HFF-Myc (cell line): ENCODE measurements at places on chromosomes 12 and 14.

GRCh38 chr14:101006008-101006407, 102.5 kb upstream of the RTL1 start:
- no peak for DNase-seq

- DNase-seq = no peak
These were observed 12.5 kb upstream of the IQSEC3 start for GRCh38 chr12:53735-54730.

- peak; percentile 51 for DNase-seq
These were observed 32.9 kb downstream of the MIPOL1 start for GRCh38 chr14:37230551-37231194.

GRCh38 chr12:106919910-106920544, 35.7 kb upstream of the TMEM263 start:
- peak; percentile 33 for DNase-seq

DNA sequence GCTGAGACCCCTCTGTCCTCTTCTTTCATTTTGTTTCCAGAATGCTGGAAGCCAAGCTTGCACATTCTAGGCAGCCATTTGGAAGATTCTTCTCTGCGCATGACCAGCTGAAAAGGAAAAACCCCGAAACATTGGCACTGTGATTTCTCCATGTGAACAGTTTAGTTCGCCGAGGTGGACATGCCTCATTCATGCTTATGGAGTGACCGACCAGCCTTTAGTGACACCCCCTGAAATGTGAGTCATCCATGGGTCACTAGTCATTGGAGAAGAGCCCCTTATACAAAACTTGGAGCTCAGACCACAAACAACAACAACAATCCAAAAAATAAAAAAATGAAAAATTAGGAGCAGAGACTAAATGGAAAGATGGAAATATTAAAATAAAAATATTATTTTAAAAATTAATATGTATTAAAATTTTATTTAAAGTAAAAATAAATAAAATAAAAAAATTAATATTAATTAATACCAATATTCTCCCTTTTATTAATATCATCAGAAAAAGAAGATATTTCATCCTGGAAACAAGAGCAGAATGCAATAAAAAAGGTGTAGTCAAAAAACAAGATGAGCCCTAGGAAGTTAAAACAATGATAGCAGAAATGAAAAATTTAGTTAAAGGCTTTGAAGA, 9.5 kb upstream of the KRT7 start:
- DNase-seq = no peak

DNA sequence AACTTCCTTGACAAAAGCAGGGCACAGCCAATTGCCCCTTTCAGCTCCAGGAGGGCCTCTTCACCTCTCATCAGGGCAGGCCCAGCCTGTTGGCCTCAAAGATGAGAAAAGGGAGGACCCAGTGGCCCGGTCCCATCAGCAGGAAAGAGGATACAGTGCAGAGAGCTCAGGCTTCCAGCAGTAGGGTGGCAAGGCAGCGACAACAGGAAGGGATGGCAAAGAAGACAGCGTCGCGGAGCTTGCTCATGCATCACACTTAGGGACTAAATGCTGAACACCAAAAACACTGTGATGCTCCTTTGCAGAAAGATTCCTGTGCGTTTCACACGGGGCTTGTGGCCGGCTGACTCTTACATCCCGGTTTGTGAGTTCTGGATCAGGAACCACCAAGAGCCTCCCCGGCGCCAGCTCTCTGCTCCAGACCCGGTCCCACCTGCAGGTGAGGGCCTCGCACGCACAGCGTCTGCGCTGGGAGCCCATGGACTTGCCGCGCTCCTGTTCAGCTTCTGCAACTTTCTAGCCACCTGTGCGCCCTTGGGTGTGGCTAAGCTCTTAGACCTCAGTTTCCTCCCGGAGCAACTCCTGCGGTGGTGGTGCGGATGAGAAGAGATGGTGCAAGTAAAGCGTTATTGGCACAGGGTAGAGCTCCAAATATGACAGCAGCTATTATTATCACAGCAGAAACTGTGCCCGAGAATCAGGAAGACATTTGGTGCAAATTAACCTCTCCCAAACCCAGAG, 15.3 kb upstream of the BCL7A start:
- DNase-seq = no peak

DNA sequence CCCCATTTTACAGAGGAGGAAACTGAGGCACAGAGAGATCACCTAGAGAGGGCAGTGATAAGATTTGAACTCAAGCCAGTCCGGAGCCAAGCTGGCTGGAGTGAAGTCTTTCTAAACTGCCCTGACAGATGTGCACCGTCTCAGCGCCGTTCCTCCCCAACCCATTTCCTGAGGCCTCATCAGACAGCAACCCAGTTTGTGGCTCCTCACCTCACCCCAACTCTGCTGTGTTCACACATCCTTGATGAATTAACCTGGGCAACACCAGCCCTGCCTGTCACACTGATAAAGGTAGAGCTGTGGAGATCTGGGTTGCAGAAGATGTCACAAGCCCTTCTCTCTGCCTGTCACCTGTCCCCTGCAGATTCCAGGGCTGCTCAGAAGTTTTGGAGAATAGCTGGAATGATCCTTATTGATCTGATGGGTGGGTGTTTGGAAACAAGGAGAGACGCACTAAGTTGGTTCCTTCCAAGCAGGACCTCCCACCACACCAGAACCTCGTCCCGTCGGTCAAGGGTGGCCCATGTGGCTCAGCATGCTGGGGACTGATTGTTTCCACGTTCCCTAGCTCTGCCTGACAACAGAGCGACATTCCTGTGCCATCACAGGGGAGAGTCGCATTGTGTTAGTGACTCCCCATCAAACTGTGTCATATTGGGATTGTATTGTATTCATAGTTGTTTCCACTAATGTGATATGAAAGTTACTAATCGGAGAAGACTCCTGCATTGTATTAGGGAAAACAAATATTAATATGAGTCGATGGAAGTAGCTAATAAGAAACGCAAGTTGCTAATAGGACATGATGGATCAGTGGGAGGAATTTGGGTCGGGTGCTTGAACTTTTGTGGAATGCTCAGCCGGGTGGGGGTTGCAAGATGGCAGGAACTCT, 200.6 kb downstream of the PHETA1 start:
- DNase-seq = no peak

DNA sequence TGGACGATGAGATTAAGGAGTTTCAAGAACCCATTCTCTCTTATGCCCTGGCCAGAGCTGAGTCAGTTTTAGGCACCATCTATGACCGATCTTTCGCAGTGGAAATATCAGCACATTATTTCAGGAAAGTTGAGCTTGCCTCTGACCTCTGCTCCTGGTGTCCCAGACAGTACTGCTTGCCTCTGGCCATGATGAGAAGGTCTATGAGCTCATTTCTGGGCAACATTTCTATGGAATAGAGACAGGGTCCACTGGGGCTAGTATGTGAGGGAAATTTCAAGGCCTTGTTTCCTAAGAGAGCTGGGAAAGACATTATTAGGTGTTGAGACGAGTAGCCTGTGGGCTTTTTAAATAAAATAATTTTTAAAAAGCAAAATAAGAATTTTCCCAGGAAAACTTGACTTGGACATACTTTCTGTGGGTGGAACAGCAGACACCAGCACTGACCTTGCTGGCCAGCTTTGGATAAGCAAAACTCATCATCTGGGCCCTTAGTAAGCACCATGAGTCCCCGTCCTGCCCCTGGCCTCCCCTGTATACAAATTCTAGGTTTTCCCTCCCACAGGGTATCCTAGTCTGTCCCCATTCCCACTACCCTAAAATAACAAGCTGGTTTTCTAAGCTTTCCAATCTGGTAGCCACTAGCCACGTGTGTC, 43.4 kb downstream of the DIO2 start:
- no peak for DNase-seq

DNA sequence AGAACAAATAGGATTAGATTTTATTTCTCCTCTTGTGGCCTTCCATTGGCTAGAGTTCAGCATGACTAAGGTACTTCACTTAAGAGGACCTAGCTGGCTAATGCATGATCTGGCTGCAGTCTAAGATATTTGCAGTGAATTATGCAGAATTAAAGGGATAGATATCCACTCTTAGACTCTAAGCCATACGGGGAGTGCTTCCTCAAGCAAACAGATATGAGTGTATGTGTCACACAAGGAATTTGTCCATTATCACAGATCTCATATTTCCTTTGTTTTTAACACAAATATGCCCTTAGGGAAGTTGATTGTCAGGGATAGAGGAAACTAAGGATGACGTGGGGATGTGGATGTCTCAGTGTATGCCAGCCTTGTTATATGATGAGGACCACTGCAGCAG, 88.1 kb upstream of the DHRS4 start:
- no peak for DNase-seq

GRCh38 chr14:24100197-24100981, 6.3 kb downstream of the PCK2 start:
- no peak for DNase-seq

GRCh38 chr12:132583411-132583710, 27.0 kb downstream of the LRCOL1 start:
- DNase-seq = no peak

- no peak for DNase-seq
These were observed 39.8 kb downstream of the CACNA2D4 start for GRCh38 chr12:1878695-1879094.

GRCh38 chr14:100078216-100078803, 13.1 kb downstream of the EVL start:
- no peak for DNase-seq

DNA sequence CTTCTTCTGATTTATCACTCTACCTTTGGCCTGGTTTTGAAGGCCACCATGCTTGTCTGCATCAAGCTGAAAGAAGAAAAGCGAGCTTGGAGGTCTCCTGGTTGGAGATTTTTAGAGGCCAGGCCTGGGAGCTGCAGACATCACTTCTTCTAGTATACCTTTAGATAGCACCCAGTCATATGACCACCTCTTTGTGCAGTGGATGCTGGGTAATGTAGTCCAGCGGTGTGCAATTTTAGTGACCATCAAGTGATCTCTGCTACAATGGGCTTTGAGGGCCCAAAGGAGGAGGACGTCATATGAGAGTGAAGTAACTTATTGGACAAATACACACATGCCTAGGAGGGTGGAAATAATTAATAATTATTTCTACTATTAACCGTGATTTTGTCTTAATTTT, 15.2 kb upstream of the WNT5B start:
- no peak for DNase-seq

DNA sequence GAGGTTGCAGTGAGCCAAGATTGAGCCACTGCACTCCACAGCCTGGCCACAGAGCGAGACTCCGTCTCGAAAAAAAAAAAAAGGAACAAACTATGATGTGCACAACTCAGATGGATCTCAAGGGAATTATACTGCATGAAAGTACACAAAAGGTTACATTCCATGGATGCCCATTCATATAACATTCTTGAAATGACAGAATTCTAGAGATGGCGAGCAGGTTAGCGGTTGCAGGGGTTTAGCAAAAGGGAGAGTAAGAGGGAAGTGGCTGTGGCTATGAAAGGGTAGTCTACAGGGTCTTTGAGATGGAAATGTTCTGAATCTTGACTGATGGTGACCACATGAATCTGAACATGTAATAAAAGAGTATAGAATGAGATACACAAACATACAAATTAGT, 49.7 kb downstream of the CKB start:
- no peak for DNase-seq

DNA sequence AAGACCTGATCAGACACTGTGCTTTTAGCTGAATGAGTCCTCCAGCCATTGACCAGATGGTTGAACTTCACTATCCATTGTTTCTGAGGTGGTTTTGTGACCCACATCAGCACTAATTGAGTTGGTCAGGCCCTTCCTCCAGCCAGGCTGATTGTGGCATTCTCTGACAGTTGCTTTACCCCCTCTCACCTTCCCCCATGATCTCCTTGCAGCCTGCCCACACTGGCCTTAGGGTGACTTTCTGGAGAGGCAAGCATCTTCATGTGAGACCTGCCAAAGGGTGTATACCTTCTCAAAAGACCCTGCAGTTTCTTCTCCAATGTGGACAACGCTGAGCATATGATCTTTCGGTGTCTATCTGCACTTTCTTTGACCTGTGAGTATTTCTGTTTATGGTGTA, 83.9 kb downstream of the GPATCH2L start:
- no peak for DNase-seq

DNA sequence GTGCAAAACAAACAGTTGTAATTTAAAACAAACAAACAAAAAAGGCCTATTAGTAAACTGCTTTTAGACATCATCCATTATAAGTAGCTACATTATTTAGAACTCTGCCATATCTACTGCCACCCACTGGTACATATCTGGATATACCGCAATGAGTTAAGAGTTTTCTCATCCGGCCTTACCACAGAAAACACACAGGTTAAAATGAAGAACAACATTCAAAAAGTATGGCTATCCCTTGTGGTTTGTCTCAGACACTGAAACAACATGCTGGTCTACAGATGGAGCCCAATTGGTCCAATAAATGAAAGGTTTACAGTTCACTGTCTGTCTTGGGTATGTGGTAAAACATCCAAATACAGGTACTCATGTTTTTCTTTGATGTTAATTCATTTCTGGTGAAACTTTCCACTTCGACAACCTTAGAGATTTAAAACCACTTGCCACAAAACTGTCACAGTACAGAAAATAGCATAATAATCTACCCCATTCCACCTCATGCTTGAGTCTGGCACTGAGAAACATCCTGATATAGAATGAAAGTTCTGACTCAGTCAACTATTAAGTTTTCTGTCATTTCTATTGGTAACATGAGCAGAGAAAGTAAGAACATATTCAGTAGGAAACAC, 354.3 kb downstream of the CEP128 start:
- DNase-seq = peak; percentile 9

DNA sequence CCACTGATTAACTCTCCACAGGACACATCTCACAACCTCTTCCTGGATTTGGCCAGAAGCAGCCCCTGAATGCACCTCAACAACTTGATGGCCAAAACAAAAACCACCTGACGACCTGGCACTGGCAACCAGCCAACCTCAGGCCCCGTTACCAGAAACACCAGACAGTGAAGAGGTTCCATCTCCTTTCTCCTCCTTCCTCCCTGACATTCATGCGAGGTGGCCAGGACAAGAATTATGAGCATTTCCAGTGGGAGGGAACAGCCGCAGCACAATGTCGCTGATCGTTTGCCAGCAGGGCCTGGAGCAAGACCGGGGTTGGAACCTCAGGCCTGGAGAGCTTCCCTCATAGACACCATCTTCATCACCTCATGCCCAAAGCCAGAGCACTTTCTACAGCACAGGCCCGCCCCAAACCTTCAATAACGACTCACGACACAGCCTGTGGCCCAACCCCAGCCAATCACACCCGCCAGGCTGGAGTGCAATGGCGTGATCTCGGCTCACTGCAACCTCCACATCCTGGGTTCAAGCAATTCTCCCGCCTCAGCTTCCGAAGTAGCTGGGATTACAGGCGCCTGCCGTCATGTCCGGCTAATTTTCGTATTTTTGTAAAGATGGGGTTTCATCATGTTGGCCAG, 48.7 kb downstream of the CCDC88C start:
- no peak for DNase-seq

DNA sequence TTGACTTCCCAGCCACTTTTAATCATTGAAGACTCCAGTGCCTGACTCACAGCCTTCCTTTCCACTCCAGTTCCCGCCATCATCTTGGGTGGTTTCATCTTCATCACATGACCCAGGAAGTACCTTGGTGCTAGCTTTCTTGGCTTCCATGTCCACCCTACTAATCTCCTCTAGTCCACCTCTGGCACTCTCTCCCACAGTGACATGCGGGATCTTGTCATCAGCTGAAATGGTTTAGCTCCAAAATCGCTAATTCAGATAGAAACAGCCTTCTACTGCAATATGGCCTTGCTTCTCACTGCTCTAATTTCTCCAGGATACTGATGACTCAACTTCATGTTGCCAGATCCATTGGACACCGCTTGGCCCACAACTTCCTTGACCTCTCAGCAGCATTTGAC, 24.5 kb downstream of the WDR20 start:
- peak; percentile 21 for DNase-seq
